Glutamatergic neuron (in vitro differentiated cells): ENCODE measurements at places on chromosomes 16 and 17. TPM values are rescaled to one million over a fixed set of nuclear protein-coding genes. Genes with fewer than 3 reads are reported as not detected.

GRCh38 chr16:56413381-56413780 lies 12.0 kb downstream of the AMFR start:
- no peak for DNase-seq

- no peak for DNase-seq
Measured at GRCh38 chr16:4407543-4408322, 8.7 kb downstream of the CORO7 start.

Gene PRAC1
- total RNA-seq = not detected

DNA sequence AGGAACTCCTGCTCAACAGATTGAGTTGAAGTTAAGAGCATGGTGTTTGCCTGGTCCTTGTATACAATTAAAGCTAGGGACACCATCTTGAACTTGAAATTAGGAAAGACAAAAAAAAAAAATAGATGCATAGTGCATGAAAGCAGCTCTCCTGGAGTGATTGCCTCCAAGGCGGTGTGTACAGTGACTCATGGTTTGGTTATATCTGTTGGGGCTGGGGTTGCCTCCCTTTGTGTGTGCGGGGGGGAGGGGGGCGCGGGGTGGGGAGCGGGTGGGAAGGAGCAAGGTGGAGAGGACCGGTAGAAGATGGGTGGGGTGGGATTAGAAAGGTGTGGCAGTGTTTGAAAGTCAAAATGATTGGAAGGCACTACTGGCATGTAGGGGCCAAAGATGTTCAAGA lies 3.4 kb downstream of the TMED6 start:
- DNase-seq = no peak

Gene DHRS7C
- not detected for total RNA-seq
